ENCODE measurements at places on chromosomes 2 and 18.

DNA sequence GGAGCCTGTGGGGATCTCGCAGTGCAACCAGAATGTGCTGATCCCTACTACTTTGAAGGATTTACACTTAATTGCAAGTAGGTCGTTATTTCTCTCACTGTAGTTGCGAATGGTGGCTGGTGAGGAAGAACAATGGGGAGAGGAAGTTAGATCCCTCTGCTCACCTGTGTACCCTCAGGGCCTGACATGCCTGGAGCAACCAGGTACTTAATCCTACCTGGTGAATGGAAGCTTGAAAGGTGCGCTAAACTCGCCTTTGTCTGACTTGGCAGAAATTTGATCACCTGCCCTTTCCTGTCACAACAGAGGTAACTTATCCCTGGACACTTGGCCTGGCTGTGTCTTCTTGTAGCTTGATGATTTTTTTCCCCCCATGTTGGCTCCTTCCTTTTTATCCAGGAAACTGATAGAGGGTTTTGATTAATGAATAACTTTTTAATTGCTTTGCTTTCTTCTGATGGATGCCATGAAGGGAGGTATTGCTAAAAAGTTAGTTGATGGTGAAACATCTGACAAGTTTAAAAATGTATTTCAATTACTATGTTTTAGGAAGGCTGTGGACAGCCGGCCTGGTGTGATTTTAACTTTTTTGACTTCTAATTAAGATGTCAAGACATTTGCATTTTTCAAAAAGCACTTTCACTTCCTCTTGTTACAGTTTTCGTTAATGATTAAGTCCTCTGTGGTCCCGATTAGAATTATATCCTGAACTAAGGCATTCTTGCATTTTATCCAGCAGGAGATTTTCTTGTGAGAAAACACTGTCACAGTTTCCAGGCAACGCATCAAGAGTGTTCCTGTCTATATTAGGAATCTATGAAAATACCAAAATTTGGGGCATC, 9.2 kb downstream of the SGPP2 start:
- no peak for DNase-seq

DNA sequence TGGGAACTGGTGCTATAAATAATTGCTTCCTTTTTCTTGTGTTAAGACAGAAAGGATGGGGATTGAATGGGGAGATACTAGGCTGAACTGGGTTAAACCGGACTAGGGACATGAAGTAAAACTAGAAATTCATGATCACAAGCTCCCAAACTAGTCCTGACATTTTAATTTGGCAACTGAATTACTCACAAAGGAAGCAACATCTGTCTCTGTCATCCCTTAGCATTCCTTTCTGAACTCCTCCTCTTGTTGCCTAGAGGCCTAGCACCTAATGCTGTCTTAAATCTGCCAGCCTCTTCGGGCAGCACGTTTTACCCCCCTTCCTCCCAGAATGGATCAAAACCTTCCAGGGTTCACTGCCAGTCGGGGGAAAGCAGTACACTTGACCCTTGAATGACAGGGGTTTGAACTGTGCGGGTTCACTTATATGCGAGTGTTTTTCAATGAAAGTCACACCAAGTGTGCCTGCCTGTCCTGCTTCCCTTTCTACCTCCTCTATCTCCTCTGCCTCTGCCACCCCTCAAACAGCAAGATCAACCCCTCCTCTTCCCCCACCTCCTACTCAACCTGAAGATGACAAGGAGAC, 8.2 kb downstream of the KCTD1 start:
- no peak for DNase-seq

GRCh38 chr2:195711478-195711877, 54.5 kb downstream of the SLC39A10 start:
- no peak for DNase-seq

GRCh38 chr18:36744261-36744876, 84.4 kb downstream of the TPGS2 start:
- no peak for DNase-seq

DNA sequence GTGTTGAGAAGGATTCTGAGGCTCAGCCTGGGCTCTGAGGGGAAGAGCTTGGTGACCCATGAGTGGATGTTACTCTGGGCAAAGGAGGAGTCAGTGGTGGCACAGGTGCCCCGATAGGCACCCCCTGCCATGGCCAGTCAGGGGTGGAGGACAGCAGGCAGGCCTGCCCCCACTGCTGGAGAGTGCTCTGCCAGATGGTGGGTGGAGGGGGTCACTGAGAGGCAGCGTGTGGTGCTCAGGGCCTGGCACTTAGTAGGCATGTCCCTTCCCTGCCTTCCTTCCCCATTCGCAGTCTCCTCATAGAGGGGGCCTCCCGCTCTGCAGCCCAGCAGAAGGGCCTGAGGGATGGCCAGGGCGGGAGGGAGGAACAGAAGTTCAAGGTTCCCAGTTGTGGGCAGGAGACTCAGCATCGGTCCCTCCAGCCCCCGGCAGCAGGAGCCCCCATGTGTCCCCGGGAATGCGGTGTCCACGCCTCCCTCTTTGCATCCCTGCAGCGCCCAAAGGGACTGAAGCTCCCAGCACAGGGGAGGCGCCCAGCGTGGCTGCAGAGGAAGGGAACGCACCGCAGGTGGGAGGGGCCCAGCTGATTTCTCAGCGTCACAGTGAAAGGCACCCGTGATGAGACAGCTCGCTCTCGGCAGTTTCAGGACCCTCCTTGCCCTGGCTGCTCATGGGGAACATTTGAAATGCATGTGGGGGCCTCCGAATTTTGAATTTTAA, 5.7 kb upstream of the SNED1 start:
- no peak for DNase-seq

DNA sequence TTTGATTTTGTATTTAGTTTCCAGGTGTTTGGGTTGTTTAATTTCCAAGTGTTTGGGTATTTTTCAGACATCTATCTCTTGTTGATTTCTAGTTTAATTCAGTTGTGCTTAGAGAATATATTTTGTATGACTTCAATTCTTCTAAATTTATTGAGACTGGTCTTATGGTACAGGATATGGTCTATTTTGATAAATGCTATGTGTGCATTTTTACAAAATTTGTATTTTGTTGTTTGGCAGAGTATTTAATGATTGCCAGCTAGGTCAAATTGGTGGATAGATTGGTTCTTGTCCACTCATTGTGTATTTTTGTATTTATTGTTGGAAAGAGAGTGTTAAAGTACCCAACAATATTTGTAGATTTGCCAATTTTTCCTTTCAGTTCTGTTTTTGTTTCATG, 23.7 kb upstream of the LAMA1 start:
- DNase-seq = no peak

GRCh38 chr2:37830636-37831035, 94.5 kb upstream of the RMDN2 start:
- no peak for DNase-seq

DNA sequence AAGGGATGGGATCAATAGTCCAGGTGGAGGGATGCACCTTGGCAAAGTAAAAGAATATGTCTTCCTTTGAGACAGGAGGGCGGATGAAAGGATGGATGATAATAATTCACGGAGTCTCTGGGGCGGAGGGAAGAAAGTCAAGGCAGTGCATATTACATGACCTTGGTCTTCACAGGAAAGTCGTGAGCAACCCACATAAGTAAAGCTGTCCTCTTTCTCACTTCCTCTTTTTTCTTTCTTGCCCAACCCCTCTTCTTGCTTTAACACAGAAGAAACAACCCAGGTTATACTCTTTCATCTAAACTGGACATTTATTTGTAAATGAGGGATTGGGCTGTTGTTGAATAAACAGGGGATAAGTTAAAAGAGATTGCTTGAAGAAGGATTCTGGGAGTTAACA, 168.7 kb upstream of the SKOR2 start:
- DNase-seq = no peak

- DNase-seq = no peak
Observed at GRCh38 chr2:22359071-22359672, 1025.8 kb upstream of the KLHL29 start.

GRCh38 chr18:59938676-59939075, 38.9 kb downstream of the PMAIP1 start:
- DNase-seq = no peak

DNA sequence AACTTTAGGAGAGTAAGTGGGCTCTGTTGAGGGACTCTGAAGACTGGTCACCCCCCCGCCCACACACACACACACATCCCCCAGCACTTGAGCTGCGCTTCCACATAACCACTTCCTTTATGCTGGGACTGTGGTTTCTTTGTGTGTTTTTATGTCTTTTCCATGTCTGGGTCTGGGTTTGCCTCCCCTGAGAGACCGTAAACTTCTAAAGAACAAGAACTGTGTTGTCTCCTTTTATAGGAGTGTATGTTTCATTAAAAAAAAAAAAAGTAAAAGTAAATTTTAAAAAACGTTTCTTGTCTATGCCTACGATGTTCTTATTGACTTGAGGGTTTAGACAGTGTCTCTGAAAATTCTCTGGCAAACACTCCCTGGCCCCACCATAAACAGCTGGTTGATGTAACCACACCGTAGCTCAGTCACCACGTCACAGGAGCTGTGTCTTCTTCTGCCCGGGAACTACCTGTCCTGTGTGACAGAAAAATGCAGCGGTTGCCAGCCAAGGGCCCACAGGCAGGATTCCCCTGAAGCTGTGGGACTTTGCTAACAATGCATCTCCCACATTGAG, 68.0 kb downstream of the KLHL29 start:
- no peak for DNase-seq

- no peak for DNase-seq
Observed at GRCh38 chr2:233553366-233553765, 13.2 kb downstream of the USP40 start.

DNA sequence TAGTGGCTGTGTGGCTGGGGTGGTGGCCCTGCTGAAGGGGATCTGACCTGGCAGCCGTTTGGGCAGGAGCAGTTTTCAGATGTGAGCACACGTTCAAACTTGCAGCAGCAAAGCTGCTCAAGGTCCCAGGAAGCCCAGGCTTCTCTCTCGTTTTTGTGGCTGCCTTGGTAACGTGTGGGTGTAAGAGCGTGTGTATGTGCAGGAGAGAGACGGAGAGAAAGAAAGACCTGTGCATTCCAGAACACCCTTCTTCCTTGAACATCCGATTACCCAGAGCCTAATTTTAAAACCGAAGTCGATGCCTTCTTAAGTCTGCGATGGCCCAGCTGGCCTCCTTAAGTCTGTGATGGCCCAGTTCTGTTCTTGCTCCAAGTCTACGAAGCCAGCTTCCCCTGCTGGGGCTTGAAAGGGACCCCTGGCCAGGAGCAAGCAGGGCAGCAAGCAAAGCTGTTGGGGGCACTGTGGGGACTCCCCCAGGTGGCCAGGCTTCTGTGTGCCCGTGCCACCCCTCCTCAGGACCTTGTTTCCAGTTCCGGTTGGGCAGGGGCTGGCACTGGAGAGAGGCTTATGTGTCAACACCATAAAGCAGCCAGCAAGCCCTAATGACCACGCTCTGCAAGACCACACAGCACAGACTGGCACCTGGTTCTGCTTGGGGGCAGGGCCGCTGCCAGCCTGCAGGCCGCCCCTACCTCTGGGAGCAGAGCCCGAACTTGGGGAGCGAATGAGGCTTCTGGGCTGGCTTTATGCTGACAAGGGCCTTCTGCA, 55.8 kb upstream of the ALPP start:
- no peak for DNase-seq

GRCh38 chr18:69205925-69206324, 194.8 kb upstream of the DOK6 start:
- DNase-seq = no peak

- no peak for DNase-seq
Observed at GRCh38 chr2:197212344-197213262, 98.0 kb downstream of the ANKRD44 start.

DNA sequence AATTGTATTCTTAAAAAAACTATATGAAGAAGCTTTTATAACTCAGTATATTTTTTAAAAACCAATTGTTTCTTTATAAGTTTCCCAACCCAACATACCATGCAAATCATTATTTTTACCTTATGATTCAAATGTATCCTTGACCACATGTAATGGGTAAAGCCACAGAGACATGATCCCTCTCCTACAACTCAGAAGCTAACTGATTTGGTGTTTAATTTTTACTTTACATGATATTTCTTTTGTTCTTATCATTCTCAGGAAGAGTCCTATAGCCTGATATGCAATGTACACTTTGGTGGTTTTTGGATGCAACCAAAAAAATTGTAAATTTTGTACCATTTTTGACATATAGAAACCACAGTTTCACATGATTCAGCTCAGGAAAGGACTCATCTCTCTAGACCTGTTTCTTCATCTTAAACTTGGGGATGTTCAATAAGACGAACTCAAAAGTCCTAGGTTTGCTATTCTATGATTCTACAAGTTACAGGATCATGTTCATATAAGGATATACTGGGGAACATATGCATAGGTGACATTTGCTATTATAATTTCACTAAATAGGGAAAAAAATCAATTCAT, 85.2 kb upstream of the RBBP8 start:
- DNase-seq = no peak

DNA sequence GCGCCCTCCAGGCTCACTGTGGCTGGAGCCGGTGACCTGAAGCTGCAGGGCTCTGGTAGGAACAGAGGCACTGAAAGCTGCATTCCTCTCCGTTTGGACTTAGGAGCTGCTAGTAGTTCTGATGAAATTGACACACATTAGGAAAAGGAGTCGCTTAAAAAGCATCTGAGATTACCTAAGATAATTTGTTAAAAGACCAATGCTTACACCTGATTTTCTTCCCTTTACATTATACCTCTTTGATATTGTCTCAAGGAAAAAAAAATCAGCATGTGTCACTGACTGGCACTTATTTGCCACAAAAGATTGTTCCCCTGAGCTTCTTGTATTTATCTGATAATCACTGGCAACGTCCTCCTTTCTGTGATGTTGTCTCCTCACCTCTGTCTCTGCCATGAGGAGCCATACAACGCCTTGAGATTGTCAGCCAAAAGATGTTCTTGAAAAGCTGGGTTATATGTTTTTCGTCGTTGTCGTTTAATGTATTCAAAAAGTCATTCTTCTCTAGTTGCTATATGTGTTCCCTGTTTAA, 618 bp upstream of the CHN1 start:
- DNase-seq = no peak

DNA sequence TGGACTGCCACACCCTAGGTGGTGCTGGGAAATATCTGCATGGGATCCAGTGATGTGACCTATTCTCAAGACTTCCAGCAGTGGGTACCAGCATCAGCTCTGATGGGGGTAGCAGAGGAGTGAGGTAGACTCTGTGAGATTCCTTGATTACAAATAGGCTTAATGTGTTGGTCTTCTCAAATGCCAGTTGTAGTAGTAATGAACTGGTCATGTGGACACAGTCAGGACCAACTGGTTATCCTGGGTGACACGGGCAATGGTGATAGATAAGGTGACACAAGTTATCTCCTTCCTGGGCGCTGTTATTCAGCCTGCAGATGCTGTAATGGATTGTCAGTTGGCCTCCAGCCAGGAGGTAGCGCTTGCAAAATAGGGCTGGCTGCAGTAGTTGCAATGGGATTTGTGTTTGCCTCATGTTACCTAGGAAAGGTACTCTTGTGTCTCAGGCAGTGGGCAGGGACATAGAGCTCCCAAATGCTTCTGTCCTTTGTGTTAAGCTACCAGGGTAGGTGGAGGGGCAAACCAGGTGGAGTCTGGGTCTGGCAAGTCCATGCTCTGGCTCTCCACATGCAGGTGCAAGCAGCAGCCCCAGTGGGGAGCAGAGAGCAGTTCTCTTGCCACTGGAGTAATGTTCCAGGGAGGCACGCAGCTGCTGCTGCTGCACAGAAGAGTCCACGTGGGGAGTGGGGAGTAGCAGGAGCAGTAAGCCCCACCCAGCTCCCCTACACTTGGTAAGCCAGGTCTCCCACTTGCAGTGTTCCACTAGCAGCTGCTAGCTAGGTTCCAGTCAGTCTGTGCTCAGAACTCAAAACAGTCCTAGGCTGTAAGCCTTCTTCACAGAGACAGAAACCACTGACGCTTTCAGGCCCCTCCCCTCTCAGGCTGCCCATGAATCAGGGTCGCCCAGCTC, 505.4 kb upstream of the DDX18 start:
- no peak for DNase-seq

- no peak for DNase-seq
Observed at GRCh38 chr2:40480596-40480995, 28.7 kb upstream of the SLC8A1 start.

GRCh38 chr2:218962859-218963492, 3.5 kb downstream of the CDK5R2 start:
- peak; percentile 33 for DNase-seq
